ENCODE measurements at places on chromosomes 3 and 15.

DNA sequence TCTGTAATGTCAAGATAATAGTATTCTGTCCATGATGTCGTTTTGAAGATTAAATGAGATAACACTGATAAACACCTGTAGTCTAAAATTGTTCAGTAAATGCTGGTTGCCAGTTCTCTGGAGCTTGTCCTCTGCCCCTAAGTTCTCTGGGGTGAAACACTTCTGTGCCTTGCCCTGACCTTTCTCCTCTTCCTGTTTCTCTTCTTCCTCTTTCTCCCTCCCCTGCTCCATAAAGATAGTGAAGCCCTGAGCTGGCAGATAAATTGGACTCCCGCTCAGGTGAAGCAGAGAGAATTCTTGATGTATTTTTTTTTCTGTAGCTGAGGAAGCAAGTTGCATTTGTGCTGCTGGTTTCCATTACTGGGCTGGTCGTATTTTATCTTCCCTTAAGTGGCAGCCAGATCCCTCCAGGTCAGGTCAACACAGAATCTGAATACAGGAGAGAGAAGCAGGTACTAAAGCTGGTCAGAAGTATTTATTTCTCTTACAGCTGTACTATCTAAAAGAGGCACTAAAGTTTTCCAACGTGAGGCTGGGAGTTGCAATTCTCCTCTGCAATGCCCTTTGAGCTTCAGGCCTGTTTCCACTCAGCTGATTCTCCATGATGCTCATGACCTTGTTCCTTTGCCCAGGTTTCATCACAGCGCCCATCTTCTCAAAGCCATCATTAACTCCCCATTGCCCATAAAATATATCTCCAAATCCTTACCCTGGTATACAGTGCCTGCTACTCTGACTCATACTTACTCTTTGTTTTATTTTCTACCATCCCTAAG, 319.3 kb upstream of the CFAP20DC start:
- no peak for DNase-seq

DNA sequence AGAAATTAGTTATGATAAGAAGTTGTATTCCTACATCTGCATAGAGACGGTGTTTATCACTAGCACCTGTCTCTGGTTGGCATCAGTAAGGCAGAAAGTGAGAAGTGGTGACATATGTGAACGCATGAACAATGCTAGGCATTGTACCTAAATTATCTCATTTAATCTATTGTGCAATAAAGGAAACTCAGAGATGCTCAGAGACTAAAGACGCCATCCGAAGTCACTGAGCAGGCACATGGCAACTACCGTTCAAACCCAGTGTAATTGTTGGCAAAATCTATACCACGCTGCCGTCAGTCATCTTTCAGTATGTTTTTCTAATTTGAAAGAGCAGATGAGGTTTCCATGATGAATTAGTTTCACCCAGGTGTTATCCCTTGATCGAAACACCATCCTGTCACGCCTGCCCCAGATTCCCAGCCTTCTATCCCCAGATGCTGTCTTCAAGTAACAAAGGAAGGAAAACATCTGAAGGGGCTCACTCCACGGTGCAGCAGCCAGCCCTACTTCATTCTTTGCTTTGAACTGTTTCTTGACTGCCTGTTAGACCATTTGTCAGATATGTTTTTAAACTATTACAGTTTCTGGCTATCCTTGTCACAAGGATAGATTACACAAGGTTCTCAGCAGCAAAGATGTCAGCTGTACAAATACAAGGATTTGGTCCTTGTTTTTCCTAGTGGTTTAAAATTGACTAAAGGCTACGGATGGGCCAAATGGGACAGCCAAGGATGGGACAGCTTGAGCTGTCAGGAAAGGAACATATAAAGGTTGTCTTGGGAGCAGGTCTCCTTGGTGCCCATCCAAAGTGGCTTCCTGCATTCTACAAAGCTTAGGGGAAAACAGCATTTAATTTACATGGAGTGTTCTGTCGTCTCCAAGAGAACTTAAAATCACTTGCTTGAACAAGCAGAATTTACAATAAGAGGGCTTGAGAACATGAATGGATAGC, 99.1 kb downstream of the TMEM108 start:
- DNase-seq: no peak

- no peak for DNase-seq
Observed at GRCh38 chr3:47204875-47205274, 41.0 kb upstream of the SETD2 start.

DNA sequence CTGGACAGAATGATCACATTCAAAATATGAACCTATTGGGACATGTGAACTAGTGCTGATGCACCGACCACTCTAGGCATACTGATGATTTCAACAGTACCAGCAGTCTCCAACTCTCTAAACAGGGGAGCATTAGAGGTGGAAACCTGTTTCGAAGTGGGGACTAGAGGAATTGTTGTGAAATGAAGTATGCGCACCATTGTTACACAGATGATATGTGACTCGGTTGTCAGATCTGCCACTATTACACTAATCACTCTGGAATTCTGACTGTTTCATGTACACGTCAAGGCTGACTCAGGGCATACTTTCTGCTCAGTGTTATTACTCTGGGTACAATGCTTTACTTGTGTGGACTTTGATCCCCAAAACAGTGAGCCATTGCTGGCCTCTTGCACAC, 198.2 kb upstream of the UBE2E2 start:
- DNase-seq: no peak

GRCh38 chr3:53694666-53695323, 151.4 kb downstream of the CHDH start:
- DNase-seq: no peak

DNA sequence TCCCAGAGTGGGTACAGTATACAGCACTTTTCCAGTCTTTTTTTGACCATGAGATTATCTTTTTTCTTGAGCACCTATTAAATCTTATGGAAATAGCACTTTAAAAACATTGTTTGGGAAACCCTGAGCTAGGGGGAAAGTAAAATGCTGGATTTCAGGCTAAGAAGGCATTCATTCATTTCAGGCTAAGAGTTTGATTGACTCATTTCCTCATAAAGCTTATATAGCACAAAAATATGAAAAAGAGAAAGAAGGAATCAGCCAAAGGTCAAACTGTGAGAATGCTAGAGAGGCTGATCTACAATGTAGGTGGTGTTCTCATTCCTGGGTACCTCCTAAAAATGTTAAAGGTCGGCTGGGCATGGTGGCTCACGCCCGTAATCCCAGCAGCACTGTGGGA, 10.5 kb downstream of the TTC23 start:
- no peak for DNase-seq

- DNase-seq: no peak
Observed at GRCh38 chr3:55771503-55771902, 284.4 kb upstream of the WNT5A start.

Data from NCI-H1092 treated with DMSO at 0.1 percent for 48 hours (cell line).